ENCODE measurements at places on chromosomes 12 and 14.

DNA sequence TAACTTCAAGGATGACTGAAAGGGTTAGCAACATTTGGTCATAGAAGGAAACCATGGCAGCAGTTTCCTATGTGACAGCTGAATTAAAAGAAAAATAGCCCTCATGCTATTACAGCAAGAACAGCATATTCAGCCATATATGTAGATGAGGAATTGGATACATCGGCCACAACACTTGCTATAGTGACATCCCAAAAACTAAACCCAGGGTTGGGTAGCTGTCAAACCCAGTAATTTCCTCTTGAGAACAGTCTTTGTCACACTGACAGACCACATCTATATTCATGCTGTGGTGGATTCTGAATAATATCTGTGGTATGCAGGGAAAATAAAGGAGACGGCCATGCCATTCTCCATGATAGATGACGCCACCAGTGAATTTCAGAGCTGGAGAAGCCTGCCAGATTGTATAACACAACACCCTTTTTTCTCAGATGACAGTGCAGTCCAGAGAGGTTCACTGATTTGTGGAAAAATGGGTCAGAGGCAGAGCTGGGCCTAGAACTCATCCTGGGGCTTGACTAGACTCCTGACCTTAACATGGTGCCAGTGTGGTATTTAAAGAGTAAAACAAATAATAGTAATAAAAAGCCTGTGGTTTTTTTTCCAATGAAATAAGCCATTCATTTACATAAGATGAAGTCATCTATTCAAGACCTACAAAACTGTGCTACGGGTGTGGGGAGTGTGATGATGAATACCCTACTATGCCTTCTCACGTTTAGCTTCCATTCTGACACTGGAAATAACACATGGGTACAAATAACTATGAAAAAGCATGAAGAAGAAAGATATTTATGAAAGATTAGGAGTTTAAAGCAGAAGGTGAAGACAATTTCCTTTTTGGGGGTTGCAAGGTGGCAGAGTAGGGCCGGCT lies 32.3 kb downstream of the EFCAB11 start:
- DNase-seq, result no peak

GRCh38 chr12:6541371-6542165 lies 7.3 kb downstream of the GAPDH start:
- DNase-seq, result no peak

- DNase-seq, result no peak
These were observed 9.8 kb downstream of the GALNT4 start for GRCh38 chr12:89514751-89515150.

- DNase-seq, result no peak
These were observed 83.3 kb downstream of the KITLG start for GRCh38 chr12:88496891-88497371.

- DNase-seq, result no peak
These were observed 90.3 kb downstream of the STAB2 start for GRCh38 chr12:103677341-103677740.

GRCh38 chr14:63200035-63200740 lies 4.1 kb upstream of the RHOJ start:
- no peak for DNase-seq

- DNase-seq, result no peak
These were observed 1.2 kb downstream of the GZMB start for GRCh38 chr14:24632761-24633160.

DNA sequence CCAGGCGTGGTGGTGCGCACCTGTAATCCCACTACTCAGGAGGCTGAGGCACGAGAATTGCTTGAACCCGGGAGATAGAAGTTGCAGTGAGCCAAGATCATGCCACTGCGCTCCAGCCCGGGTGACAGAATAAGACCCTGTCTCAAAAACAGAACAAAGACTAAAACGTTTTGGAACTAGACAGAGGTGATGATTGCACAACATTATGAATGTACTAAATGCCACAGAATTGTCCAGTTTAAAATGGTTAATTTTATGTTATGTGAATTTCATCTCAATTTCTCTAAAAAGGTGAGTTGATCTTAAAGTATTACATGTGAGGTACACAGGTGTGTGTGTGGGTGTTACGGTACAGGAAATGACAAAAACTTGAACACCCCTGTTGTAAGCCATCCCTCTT lies 16.5 kb downstream of the P2RX4 start:
- DNase-seq, result no peak

GRCh38 chr14:38038986-38039385 lies 168.7 kb upstream of the SSTR1 start:
- no peak for DNase-seq

- no peak for DNase-seq
These were observed 22.3 kb upstream of the PLEKHH1 start for GRCh38 chr14:67510836-67511235.

- no peak for DNase-seq
These were observed 170.5 kb downstream of the IPO8 start for GRCh38 chr12:30525171-30525570.

GRCh38 chr12:103205906-103206305 lies 248.4 kb downstream of the ASCL1 start:
- no peak for DNase-seq

GRCh38 chr12:96258104-96258961 lies 64.2 kb downstream of the ELK3 start:
- DNase-seq, result no peak

DNA sequence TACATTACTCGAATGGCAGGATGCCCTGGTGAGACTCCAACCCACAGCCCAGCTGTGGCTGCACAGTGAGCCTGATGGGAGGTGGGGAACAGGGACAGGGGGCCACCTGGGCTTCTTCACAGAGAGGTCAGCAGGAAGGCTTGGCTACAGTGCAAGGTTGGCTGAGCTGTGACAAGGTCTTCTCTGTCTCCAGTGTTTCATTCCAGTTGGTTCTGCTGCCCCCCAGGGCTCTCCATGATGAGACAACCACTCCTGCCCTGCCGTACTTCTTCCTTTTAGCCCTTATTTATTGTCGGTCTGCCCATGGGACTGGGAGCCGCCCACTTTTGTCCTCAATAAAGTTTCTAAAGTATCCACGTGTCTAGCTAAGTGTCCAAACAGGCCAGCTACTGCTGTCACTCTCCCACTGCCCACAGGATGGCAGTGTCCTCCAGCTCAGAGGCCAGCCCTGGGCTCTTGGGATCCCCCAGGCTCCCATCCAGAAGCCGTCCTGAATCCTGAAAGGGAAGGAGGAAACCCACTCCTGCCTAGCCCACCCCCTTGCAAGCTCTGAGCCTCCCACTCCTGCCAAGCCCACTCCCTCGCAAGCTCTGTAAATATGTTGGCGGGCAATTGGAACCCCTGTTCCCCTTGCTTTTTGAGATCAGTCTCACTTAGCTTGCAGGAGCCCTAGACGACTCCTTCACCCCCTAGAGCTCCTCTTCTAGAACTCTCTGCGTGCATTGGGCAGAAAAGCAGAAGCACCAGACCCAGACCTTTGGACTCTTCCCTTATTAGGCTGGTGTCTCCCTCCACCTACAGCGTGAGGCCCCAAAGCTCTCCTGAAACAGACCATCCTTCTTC lies 5.4 kb downstream of the C1QL4 start:
- DNase-seq, result no peak

DNA sequence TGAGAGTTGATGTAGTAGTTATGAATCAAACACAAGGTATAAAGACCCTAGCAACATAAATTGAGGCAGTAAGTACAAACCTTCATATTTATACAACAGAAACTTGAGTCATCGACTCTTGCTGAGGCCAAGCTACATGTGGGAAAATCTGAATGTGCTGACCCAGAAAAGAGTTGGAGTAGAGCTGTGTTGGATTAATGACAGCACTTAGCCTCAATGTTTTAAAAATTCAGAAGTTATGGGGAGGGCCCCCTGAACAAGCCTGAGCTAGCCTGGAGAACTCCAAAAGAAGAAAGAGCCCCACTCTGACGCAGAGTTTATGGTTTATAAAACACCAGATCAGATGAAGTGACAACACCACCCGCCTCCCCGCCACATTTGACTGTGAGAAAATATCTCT lies 100.0 kb downstream of the DUSP6 start:
- no peak for DNase-seq

DNA sequence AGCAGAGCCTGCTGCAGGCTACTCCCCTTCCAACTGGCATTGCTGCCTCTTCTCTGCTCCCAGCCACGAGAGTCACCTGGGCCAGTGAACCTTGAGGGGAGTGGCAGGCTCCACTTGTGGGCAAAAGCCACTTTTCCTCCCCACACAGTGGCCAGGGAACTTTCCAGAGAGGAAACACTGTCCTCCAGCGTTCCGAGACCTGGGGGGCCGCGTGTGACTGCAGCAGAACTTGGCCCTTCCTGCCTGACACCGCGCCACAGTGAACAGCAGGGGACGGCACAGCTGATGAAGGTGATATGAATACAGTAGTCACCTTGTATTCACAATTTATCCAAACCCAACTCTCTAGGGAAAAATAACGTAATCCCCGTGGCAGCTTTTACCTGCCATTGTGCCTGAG lies 114.9 kb downstream of the PIWIL1 start:
- DNase-seq, result no peak

DNA sequence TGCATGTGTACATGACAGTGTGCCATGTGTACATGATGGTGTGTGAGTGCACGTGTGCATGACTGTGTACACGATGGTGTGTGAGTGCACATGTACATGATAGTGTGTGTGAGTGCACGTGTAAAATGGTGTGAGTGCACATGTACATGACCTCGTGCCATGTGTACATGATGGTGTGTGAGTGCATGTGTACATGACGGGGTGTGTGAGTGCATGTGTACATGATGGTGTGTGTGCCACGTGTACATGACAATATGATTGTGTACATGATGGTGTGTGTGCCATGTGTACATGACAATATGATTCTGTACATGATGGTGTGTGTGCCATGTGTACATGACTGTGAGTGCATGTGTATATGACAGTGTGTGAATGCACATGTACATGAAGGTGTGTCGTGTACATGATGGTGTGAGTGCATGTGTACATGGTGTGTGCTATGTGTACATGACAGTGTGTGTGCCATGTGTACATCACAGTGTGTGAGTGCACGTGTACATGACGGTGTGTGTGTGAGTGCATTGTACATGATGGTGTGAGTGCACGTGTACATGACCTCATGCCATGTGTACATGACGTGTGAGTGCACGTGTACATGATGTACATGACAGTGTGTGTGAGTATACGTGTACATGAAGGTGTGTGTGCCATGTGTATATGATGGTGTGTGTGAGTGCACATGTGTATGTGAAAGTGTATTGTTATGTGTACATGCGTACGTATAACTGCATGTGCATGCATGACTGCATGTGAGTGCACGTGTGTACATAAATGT lies 46.3 kb downstream of the FBRSL1 start:
- no peak for DNase-seq

GRCh38 chr12:122951979-122952892 lies 14.0 kb downstream of the ABCB9 start:
- peak; percentile 67 for DNase-seq

DNA sequence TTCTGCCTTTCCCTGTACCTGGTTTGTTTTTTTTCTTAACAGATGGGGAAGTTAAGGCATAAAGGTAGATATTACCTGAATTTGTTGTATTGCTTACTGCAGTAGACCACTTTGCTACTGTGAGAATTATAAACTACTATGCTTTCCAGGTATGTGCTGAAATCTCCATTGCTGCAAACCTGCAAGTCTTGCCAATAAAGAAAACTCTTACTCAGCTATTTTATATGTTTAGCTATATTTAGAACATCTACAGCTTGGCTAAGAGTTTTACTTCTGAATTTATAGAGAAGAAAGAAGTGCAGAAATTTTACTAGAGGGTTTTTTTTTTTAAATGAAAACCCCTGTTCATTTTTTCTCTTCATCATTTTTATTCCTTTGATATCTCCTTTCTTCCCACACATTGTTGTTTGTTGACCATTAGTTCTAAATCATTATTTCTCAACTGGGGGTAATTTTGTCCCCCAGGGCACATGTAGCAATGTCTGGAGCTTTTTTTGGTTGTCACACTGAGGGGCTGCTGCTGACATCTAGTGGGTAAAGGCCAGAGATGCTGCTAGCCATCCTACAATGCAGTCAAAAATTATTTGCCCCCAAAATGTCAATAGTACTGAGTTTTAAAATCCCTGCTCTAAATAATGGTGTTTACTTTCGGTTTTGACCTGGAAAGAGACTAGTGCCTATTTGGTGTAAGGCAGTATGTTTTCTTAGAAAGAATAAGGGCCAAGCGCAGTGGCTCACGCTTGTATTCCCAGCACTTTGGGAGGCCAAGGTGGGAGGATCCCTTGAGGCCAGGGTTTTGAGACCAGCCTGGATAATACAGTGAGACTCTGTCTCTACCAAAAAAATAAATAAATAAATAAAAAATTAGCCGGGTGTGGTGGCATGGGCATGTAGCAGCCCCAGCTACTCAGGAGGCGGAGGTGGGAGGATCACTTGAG lies 48.6 kb downstream of the PCNX1 start:
- peak; percentile 79 for DNase-seq

DNA sequence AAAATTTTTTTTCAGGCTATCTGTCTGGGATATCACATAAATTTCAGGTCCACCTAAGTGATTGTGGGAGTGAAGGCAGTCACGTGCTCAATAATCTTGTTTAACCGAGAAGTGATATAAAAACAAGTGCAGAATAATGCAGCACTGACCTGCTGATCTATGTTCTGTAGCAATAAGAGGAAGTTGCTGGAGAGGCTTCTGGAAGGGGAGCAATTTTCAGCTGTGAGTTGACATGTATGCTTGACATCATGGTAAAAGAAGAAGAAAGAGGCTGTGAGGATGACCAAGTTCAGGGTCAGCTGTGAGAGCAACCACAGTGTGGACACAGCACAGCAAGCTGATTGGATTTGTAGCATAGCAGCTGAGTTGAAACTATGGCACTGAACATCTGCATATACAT lies 172.0 kb upstream of the PELI2 start:
- no peak for DNase-seq

GRCh38 chr12:104547235-104547634 lies 90.5 kb downstream of the CHST11 start:
- no peak for DNase-seq

GRCh38 chr12:76192416-76192815 lies 107.9 kb upstream of the NAP1L1 start:
- no peak for DNase-seq

DNA sequence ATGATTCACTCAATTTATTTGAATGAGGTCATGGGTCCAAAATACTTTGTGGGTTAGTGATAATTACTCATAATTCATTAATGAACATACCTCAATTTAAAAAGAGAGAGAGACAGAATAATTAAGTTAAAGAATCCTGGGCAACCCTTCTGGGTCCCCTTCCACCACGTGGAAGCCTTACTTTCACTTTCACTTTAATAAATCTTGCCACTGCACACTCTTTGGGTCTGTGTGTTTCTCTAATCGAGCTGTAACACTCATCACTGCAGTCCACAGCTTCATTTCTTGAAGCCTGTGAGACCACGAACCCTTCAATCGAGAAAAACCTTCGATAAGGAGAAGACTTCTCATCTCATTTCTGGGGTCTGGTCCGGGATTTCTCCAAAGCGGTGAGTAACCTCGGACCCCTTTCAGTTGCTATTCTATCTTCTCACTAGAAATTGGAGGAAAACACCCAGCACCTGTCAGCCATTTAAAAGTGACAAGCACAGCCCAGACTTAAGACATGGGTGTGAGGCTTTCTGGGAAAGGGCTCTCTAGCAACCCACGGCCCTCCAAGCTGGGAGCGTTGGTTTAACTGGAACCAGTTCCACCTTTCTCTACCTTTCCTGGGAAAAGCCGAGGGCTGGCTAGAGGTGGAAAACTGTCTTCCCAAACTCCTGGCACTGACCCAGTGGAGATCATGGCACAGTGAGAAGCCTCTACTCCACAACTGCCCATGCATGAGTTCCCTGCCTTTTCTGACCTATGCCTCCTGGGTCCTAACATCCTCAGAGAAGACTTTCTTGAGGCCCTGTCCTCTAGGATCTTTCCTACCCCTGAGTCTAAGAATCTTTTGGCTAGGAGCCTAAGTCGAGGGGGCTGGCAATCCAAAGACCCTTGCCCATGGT lies 148.8 kb upstream of the ATF7IP start:
- no peak for DNase-seq

Data from natural killer cell (primary cell).